8988T (cell line): ENCODE measurements at places on chromosomes 5 and 9.

DNA sequence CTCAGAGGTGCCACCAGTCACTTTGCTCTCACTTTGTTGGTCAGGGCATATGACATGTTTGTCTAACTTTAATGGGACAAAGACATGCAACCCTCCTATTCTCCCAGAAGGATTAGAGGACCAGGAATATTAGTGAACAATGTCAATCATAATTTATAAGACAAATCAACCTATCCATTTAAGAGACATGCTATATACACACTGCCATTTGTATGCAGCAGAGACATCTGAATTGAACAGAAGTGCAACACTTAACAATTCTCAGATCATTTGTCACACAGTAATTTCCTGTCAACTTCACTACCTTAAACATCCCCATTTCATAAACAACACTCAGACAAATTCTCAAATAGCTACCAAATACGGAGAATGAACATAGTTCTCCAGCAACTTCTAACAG lies 273.6 kb upstream of the RGMB start:
- DNase-seq, result no peak

- DNase-seq, result no peak
Observed at GRCh38 chr5:59137846-59138245, 555.0 kb downstream of the RAB3C start.

DNA sequence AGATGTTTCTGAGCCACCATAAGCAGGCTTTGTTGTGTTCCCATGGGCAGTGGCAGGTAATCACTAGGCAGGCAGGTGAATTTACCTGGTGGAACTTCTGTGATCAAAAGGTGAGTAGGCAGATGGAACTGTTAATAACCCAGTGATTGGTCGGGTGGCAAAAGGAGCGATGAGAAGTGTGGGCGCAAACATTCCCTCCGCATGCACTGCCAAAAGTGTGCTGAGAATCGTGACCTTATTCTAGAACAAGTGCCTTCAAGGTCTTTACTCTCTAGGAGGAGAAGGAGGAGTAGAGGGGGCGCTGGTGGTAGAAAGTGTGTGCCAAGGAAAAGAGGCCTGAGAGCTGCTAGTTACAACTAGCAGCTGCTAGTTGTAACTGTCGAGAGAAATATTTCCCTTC lies 3.3 kb downstream of the OTULINL start:
- DNase-seq, result no peak

GRCh38 chr9:114061830-114062474 lies 16.1 kb downstream of the AMBP start:
- DNase-seq, result no peak

- DNase-seq, result no peak
Observed at GRCh38 chr5:76971511-76971910, 18.7 kb downstream of the CRHBP start.

- no peak for DNase-seq
Observed at GRCh38 chr9:116168231-116168630, 14.6 kb downstream of the PAPPA start.

- DNase-seq, result no peak
Observed at GRCh38 chr5:5079876-5080275, 60.3 kb upstream of the ADAMTS16 start.

- DNase-seq, result no peak
Observed at GRCh38 chr5:60287174-60287771, 393.7 kb upstream of the PDE4D start.

DNA sequence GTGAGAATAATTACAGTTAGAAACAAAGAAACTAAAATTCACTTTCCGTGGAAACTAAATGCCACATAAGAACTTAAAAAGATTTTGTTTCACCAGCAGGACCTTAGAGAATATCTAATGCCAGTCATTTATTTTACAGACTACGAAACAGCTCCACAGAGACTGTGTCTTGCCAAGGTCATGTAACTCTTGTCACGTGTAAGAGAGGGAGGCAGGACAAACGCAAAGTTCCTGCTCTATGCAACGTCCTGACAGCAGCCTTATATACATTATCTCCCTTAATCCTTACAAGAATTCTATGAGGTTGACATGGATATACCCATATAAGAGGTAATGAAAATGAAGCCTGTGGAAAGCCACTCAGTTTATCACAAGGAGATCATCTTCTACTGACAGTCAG lies 39.4 kb downstream of the CTNNAL1 start:
- DNase-seq, result no peak

- DNase-seq, result no peak
Observed at GRCh38 chr9:110984890-110985437, 53.3 kb downstream of the LPAR1 start.

DNA sequence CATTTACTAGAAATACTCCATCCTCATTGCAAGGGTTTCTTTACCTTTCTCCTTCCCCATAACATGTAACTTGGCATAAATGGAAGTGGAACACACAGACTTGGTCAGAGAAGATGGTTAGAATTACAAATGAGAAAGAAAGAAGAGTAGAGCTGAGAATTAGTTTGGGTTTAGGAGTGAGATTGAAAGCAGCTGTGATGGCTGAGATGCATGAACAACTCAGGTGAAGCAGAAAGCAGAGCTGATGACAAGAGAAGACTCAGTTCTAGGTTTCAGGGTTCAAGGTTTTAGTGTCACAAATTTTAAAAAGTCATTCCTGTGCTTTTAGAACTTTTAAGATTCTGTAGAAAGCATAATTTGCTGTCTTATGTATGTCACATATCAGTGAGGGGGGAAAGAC lies 54.0 kb downstream of the TMEM161B start:
- DNase-seq, result no peak

DNA sequence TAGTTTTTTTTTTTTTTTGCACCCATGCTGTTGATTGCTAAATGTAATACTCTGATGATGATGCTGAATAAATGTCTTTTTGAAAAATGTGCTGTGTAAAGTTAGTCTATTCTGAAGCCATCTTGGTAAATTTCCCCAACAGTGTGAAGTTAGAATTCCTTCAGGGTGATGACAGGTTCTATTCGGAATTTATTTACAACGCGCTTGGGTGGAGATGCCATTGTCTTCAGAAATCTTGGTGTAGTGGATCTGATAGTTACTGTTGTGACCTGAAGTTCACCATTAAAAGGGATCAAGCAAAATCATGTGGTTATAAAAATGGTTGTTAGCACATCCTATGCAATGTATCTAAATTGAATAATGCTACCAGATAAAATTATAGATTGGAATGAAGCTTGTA lies 36.3 kb upstream of the DMRT1 start:
- DNase-seq, result no peak

DNA sequence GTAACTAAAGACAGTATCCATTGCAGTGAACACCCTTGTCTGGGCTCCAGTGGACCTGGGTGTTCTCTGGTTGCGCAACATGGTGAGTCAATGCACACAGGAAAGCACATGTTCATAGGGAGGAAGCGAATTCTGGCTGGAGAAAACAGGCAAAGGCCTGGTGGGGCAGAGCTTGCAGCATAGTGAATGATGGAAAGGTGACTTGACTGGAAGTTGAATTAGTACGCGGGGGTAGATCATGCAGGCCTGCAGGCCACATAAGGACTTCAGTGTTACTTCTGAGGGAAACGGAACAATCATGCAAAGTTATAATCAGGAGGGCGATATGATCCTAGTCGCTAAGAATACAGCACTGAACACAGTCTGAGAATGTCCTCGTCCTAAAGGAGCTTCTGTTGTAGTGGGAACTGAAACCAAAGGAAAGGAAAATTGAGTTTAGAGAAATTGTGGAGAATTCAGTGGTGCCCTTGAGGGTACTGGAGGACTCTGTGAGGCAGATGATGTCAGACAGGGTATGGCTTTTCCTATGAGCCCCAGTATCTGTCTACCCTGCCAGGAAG lies 71.9 kb upstream of the RANBP3L start:
- DNase-seq, result no peak

DNA sequence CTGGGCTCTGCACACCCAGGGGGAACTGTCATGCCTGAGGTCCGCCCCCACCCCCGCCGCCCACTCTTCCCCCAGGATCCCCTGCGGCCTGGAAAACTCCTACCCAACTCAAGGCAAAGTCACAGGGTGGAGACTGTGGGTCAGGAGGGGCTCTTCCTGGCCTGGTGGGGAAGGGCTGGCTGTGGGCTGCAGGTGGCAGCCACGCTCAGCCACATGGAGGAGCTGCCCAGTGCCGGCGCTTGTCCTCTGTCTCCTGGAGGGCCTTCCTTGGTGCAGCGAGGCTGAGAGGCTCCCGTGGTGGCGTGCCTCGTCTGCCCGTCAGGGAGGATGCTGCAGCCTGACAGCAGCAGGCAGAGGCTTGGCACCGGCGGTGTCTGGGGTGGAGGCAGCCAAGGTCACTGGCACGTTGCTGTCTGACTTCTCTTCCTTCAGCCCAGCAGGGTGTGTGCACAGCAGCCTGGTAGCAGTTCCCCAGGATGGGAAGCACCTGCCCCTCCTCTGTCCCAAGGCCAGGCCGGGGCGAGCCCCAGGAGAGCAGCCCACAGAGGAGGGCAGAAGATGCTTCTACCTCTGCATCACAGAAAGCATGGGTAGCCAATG lies 78.1 kb downstream of the ADAMTS2 start:
- no peak for DNase-seq

DNA sequence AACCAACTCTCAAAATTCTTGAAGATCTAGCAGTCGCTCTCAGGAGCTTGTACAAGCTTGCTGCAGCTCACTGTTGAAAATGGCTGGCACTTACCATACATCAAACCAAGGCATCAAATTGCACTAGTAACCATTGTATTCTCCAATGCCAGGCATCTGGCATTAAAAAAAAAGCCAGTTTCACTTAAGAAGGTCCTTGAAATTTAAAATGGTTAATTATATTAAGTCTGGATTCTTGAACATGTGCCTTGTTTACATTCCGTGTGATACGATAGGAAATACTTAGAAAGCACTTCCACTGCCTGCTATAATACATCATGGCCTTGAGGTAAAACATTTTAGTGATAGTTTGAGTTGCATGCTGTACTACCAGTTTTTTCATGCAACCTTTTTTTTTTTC lies 300.7 kb downstream of the KDM4C start:
- no peak for DNase-seq

DNA sequence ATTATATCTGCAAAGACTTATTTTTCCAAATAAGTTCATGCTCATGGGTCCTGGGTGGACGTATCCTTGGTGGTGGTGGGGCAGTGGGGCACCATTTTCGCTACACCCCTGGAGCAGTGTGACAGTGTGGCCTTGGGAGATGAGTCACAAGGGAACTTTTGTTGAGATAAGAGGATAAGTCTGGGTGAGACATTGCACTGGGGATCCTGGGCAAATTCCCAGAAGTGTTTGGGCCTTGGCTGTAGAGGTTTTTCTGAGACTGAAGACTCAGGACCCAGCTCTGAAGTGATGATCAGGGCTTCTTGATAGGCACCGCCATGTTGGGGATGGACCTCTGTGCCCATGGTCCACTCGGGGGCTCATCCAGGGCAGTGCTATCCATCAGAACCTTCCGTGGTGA lies 149.4 kb downstream of the MACROH2A1 start:
- no peak for DNase-seq

DNA sequence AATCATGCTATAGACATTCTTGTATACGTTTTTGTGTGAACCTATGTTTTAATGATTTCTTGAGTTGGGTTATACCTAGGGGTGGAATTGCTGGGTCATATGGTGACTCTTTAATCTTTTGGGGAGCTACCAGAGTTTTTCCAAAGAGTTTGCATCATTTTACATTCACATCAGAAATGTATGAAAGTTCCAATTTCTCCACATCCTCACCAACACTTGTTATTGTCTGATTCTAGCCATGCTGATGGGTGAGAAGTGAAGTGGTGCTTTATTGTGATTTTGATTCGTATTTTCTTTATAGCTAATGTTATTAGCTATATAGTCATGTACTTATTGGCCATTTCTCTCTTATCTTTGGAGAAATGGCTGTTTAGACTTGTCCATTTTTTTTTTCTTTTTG lies 18.1 kb downstream of the OCLN start:
- no peak for DNase-seq

GRCh38 chr5:58462623-58463230 lies 2.8 kb upstream of the PLK2 start:
- DNase-seq, result no peak

- no peak for DNase-seq
Observed at GRCh38 chr5:112004867-112005622, 248.1 kb upstream of the NREP start.

DNA sequence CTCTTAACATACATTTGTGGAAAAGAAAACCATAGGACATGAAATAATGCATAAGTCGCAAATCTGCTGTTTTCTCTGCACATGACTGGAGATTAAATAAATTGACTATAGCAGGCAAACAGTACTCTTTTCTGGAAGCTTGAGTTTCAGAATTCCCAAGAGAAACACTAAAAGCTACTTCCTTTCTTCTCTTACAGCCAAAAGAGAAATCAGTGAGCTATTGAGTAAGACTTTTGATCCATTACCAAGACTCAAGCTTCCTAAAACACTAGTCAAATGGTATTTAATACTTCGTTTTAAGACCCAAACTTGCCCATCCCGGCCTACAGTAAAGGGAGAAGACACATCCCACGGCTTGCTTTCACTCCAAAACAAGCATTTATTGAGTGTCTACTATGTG lies 335.8 kb upstream of the PUM3 start:
- DNase-seq, result no peak

DNA sequence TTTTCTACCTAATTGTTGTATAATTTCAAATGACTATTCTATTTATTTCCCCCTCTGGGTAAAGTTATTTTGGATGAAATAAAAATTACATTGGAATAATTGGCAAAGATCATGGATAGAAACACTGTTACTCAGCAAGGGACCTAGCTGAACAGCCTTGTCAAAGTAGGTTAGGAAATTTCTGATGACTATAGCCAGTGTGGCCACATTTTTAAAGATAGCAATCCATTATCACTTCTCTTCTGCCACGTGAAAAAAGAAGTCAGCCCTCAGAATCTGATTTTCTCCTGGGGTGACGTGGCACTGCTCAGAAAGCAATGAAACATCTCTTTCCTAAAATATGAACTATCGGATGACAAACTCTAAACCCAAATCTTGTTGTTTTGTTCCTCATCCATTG lies 784.2 kb upstream of the RIOK2 start:
- DNase-seq, result no peak

DNA sequence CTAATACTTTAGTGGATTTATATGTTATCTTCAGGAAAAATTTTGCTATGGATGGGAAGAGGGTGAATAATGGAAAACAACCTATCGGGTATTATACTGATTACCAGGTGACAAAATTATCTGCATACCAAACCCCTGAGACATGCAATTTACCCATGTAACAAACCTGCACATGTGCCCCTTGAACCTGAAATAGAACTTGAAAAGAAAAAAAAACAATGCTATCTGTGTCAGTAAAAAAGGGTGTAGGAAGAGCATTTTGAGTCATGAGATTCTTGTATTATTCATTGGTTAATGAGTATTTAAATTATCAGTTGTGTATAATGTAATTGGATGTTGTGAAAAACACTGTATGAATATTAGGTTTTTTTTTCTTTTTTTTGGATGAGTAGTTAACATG lies 75.4 kb downstream of the PRR16 start:
- DNase-seq, result no peak

DNA sequence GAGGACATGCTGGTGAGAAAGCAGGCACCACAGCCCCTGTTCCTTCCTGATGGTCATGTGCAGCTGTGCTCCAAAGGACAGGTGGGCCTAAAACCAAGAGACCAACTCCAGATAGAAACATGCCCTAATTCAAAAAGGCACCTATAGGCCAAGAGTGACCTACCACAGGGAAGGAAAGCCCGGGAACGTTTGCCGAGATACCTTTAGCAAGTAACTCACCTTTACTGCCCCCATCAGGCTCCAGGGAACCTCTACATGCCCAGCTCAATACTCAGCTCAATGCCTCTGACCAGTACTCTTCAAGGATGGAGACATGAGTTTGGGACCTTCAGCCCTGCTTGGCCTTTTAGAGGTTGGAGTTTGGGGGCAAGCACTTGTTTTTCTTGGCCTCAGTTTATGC lies 172.8 kb upstream of the FSTL4 start:
- no peak for DNase-seq
